ENCODE measurements at places on chromosomes 2 and 18.

DNA sequence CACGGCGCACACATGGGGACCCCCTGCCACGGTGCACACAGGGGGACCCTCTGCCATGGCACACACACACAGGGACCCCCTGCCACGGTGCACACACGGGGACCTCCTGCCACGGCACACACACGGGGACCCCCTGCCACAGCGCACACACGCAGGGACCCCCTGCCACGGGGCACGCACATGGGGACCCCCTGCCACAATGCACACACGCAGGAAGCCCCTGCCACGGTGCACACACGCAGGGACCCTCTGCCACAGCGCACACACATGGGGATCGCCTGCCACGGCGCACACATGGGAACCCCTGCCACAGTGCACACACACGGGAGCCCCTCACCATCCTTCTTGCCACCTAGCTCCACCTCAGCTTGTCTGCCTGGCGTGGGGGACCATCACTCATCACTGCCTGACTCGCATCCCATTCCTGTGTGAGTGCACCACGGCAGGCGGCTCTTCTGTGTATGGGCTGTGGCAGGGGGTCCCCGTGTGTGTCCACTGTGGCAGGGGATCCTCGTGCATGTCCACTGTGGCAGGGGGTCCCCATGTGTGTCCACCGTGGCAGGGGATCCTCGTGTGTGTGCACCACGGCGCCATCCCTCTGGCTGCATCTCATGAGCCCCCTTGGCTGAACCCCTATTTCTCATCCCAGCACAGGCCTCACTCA is 206.7 kb downstream of the EIPR1 start:
- peak; percentile 72 for DNase-seq

- DNase-seq = no peak
Measured at GRCh38 chr18:45386041-45386655, 229.1 kb upstream of the SLC14A2 start.

- DNase-seq = no peak
Measured at GRCh38 chr2:20115902-20116301, 64.5 kb upstream of the LAPTM4A start.

- DNase-seq = no peak
Measured at GRCh38 chr2:118224895-118225311, 136.6 kb downstream of the INSIG2 start.

- no peak for DNase-seq
Measured at GRCh38 chr2:135078417-135078816, 26.3 kb downstream of the RAB3GAP1 start.

- no peak for DNase-seq
Measured at GRCh38 chr2:7272210-7272609, 355.0 kb downstream of the RNF144A start.

GRCh38 chr2:74097574-74097973 is 50.1 kb downstream of the BOLA3 start:
- no peak for DNase-seq

DNA sequence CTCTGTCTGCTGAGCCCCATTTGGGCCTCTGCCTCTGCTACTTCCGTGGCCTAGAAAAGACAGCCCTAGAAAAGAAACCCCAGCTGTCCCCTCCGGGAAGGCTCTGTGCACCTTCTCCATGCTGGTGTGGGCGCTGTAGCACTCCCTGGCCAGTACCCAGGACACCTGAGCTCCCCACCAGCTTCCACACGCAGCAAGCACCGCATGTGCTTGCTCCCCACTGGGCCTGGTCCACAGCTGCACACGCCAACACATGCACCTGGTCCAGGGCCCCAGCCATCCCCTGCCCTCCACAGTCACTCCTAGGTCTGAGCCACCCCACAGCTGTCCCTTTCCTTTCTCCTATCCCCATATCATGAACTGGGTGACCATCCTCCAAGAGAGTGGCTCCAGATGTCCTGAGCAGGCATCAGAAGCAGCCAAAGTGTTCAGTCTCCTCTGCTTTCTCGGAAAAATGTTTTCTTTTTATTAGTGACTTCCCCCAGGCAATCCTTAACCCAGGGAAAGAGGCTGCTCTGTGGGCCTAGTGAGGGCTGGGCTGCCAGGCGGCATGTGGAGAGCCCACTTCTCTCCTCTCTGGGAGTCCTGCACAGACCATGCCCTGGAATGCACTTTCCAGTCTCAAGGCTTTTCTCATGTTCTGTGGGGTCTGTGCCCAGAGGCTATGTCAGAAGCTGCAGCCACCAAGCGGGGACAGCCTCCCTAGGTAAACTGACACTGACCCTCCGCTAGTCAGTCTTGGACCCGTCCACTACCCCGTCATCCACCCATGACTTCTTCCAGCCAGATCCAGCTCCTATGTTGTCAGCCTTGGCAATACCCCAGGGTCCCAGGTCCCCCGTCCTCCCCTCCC is 133.7 kb downstream of the KLHL29 start:
- no peak for DNase-seq

DNA sequence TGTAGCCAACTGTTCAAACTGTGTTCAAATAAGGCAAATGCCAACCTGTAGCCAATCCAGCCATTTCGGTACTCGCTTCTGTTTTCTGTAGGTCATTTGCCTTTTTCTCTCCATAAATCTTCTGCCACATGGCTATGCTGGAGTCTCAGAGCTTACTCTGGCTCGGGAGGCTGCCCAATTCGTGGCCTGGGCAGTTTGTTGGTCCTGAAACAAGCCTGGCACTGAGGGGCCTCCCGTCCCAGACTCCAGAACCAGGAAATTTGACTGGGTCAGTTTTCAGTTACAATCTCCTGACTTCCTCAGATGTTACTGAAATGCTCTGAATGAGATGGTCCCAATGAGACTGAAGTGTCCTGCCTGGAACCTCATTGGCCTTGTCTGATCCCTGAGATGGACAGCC is 120.8 kb upstream of the NPAS2 start:
- DNase-seq = no peak

- DNase-seq = no peak
Measured at GRCh38 chr2:23904692-23905091, 22.2 kb downstream of the ATAD2B start.

GRCh38 chr2:240626531-240627300 is 1.4 kb downstream of the GPR35 start:
- DNase-seq = no peak

GRCh38 chr2:17593841-17594491 is 53.5 kb downstream of the VSNL1 start:
- no peak for DNase-seq

- no peak for DNase-seq
Measured at GRCh38 chr18:36547544-36547943, 250.0 kb downstream of the FHOD3 start.

GRCh38 chr2:216217904-216218260 is 108.7 kb downstream of the XRCC5 start:
- no peak for DNase-seq

Data from posterior cingulate gyrus (tissue), 11 donors.